ENCODE measurements at places on chromosomes 6 and 20. TPM values are rescaled to one million over a fixed set of nuclear protein-coding genes. Genes with fewer than 3 reads are reported as not detected.

JARID2 gene
- 4.9 TPM for total RNA-seq

GRCh38 chr6:169654598-169655391 lies 47.0 kb downstream of the WDR27 start:
- peak; percentile 41 for DNase-seq

- no peak for DNase-seq
Observed at GRCh38 chr20:34437330-34437986, 74.4 kb downstream of the ITCH start.

DNA sequence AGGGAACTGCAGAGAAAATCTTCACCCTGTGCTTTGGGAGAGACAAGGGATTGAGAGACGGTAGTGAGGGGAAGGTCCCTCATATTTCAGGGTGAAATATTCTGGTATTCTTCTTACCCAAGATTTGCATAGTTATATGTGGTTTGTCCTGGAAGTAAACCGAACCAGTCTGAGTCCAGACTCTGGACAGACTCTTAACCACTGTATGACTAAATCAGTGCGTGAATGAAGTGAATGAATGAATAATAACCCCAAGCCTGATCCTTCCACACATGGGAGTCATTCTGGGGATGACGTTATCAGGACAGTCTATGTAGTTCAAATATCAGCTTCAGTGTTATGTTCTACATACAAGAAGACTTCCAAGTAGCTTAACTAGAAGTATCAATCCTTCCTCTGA lies 690.7 kb downstream of the KIF16B start:
- DNase-seq, result no peak

GRCh38 chr20:7226156-7226555 lies 458.7 kb downstream of the BMP2 start:
- DNase-seq, result no peak

- no peak for DNase-seq
Observed at GRCh38 chr6:86476311-86476710, 461.0 kb upstream of the HTR1E start.

GRCh38 chr20:17571153-17571527 lies 1.3 kb downstream of the DSTN start:
- no peak for DNase-seq
